Non-pigmented ciliary epithelial cell (primary cell): ENCODE measurements at places on chromosomes 2 and 18.

DNA sequence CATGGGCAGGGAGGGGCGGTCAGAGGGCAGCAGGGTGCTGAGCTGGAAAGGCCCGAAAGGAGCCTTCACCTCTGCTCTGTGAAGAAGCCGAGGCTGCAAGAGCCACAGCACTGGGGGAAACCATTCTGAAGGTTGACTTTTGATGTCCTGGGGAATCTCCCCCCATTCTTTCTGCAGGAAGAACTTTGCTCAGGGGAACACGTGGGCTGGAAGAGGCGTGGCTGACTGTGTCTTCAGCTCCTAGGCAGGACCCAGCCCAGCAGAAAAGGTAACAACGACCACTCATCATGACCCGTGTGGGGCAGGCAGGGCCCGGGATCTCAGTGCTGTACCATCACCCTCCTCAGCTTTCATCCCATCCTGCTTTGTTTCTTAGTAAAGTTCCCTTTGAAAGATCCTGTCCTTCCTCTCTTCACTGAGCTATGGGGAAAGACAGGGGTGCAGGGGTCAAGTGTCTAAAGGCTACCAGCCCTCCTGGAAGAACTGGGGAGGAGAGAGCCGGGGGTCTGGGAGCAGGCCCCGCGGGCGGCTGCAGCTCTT lies 312.7 kb downstream of the CELF4 start:
- no peak for DNase-seq

GRCh38 chr2:52107124-52107523 lies 1075.2 kb upstream of the NRXN1 start:
- no peak for DNase-seq

- no peak for DNase-seq
Measured at GRCh38 chr2:71336384-71336783, 4.8 kb downstream of the ZNF638 start.

DNA sequence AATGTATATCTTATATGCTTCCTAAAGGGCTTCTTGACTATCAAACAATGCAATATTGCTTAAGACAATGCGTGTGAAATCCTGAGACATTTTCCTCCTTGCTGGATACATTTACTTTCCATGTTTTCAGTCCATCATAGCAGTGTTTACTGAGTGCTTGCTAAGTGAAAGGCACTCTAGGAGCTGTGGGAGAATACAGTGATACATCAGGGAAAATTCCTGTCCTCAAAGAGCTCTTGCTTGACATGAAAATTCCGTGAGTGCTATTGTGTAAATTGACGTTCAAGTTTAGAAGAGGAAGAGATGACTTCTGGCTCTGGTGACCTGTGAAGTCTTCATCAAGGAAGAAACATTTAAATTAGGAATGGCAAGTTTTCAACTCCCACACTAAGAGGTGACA lies 449.4 kb upstream of the SOX11 start:
- DNase-seq = no peak

DNA sequence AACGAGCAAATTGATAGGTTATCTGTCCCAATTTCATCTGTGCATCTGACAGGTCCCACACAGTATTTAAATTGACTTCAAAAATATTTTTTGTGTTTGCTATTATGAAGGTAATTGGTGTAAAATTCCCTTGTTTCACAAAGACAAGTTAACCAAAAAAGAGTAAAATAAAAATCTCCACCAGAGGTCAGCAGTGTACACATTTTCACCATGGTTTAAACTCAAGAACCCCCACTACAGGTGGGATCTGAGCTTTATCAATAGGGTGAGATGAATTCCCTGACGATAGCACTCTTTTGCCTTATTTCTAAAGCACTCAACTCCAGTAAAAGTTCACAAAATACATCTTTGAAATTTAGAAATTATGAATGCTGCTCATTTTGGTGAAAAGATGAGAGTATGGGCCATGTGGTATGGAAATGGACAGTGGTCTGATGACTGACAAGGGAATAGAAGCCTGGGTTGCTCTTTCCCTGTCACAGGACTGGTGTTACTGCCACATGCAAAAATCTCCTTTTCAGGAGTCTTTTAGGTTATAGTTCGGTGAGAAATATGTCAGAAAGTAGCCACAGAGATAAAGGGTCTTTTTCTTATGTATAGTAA lies 68.0 kb downstream of the SERPINB8 start:
- DNase-seq = no peak

DNA sequence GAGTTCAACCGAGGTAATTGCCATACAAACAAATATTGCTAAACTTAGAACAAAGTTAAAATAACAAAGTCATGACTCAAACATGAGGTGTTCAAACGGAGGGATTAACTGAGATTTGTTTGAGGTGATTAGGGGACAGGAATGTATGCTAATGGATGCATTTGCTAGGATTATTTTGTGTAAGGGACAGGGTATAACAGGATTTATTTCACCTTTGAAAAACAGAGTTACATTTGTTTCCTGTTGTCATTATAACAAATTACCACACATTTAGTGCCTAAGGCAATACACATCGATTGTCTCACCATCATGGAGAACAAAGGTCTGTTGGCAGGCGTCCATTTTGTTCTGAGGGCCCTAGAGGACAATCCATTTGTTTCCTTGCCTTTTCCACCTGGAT lies 304.3 kb upstream of the CNTNAP5 start:
- DNase-seq = no peak

DNA sequence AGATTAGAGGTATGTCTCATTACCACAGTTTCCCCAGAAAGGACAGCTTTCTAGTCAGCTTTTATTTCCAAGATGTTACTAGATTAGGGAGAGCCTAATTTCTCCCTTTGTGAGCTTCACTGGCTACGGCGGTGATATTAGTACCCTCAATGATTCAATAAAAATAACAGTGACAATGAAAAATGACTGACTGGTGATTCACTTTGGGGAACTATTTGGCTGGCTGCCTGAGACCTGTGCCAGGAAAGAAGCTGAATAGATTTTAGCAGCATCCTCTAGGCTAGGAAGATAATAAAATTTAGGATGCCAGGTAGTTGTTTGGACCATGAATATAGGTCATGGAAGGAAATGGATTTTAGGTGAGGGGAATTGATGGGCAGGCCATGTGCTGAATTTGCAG lies 178.7 kb downstream of the FMNL2 start:
- no peak for DNase-seq

DNA sequence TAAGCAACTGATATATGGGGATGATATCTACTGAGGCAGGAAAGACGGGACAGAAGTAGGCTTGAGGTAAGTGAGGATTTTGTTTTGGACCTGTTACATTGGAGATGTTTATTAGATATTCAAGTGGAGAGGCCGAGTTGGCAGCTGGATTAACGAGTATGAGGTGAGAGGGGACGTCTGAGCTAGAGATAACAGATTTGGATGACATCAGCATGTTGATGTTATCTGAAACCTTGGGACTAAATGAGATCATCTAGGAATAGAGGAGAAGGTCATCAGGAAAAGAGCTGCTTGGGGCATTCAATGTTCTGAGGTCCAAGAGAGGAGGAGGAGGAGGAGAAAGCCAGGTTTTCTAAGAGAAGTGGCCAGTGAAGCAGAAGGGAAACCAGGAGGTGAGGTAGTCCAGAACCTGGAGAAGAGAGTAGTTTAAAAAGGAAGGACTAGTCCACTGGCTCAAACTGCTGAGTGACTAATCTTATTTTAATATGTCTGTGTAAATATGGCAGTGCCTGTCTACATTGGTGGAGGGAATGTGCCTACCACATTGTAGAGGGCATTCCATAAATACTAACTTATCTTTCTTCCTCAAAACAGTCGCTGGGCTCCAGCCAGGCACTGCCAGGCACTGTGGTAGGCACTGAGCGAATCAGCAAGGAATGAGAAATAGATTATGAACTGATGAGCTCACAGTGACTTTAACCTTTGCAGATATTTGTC lies 488.3 kb downstream of the DLGAP1 start:
- DNase-seq = no peak

- no peak for DNase-seq
Measured at GRCh38 chr2:118312969-118313756, 224.9 kb downstream of the INSIG2 start.
